ENCODE measurements at places on chromosomes 7 and 10.

GRCh38 chr10:63164166-63164623 lies 31.1 kb downstream of the NRBF2 start:
- no peak for DNase-seq

DNA sequence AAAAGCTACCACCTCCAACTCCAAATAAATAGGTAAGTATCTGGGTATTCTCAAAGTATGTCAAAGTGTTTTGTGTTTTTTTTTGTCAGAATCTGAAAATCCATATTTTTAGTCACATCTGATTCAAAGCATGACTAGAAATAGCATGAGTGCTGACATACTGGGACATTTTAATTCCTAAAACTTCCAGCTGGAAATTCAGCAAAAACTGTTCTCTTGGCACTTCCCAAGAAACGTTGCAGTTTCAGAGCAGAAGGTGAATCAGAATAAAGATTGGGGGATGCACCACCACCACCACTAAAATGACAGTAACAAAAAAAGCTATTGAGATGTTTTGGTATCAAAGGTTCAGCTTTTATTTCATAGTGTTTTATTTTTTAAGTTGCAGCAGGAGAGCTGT lies 724.6 kb upstream of the CELF2 start:
- no peak for DNase-seq

GRCh38 chr10:23198940-23199767 lies 7.0 kb downstream of the PTF1A start:
- no peak for DNase-seq

DNA sequence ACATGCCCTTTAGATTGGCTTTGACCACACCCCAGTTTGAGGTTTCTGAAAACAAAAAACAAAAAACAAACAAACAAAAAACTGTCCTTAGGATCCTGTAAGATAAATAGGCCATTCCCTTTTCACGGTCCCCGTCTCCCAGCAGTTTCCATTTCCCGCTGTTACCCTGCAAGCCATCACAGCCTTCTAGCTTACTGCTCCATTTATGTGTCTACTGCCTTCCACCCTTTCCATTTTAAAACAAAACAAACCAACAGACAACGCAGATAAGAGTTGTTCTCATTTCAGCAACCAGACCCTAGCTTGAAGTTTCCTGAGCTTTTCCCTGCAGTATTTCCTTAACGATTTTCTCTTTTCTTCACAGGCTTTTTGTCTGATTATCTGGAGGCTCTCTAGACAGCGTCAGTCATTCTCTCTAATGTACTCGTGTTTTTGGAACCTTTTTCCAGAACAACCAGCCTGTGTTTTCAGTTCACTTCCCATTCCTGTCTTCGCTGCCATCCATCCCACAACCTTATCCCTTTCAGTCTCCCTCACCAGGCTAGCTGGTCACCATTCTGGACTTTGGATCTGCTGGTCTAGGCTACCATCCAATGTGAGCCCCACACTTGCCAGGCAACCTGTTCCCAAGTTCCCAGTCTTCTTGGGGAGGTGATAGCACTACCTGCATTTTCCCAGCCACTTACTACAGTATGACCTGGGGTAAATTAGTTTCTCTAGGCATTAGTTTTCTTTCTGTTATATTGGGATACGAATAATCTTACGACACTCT lies 317.3 kb upstream of the FZD1 start:
- DNase-seq: no peak

- DNase-seq: no peak
Observed at GRCh38 chr10:133461027-133461426, 7.3 kb downstream of the SCART1 start.

- DNase-seq: no peak
Observed at GRCh38 chr10:69506834-69507713, 55.8 kb downstream of the TSPAN15 start.

DNA sequence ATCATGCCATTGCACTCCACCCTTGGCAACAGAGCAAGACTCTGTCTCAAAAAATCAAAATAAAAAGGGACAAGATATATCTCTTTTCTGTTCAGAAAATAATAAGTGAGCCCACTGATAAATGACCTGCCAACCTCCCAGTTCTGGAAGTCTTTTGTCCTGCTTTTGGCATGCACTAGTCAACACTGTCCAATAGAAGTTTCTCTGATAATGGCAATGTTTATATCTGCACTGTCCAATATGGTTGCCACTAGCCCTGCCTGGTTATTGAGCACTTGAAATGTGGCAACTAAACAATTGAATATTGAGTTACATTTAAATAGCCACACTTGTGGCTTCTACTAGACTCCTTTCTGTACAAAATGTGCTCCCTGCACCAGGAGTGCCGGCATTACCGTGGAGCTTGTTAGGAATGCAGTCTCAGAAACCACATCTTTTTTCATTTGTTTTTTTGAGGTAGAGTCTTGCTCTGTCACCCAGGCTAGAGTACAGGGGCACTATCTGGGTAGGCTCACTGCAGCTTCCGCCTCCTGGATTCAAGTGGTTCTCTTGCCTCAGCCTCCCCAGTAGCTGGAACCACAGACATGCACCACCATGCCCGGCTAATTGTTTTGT lies 229.7 kb downstream of the CACNB2 start:
- DNase-seq: no peak

DNA sequence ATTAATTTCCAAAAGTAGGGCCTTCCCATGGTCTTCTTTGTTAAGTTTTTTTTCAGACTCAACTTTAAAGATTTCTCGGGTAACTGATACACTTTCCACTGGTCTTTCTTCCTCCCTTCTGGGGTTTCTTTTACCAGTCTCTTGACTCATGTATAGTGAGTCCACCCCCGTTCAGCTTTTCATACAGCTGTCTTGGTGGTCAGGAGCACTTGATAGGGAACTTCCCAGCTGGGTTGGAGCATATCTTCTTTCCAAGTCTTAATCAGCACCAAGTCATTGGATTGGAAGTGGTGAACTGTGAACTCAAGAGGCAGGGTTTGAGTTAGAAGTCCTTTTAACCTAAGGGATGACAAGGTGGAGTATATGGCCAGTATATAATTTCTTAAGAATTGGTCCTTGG lies 29.2 kb upstream of the ELOVL3 start:
- DNase-seq: no peak

DNA sequence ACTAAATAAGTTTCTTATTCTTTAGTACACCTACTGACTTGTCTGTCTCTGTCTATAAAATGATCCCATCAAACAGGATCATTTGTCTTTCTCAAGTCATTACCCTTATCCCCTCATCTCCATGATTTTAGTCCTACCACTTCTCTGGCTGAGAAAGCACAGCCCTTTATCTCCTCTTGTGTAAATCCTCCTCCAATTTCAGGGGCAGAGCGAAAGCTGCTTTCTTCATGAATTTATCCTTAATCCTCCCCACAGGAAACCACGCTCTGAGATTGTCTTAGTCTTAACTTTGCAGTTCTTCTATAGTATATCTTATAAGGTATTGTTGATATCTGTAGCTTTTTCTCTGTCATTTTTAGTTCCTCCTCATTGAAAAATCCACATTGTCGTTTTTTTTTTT lies 239.7 kb upstream of the PLXDC2 start:
- DNase-seq: no peak

GRCh38 chr7:47714669-47715607 lies 133.0 kb upstream of the TNS3 start:
- no peak for DNase-seq

- no peak for DNase-seq
Observed at GRCh38 chr7:154931906-154932305, 71.0 kb downstream of the PAXIP1 start.

GRCh38 chr10:74842301-74842954 lies 16.0 kb downstream of the KAT6B start:
- no peak for DNase-seq

GRCh38 chr7:5406957-5407945 lies 16.4 kb downstream of the TNRC18 start:
- no peak for DNase-seq

- DNase-seq: no peak
Observed at GRCh38 chr7:55441002-55441401, 75.9 kb downstream of the LANCL2 start.

DNA sequence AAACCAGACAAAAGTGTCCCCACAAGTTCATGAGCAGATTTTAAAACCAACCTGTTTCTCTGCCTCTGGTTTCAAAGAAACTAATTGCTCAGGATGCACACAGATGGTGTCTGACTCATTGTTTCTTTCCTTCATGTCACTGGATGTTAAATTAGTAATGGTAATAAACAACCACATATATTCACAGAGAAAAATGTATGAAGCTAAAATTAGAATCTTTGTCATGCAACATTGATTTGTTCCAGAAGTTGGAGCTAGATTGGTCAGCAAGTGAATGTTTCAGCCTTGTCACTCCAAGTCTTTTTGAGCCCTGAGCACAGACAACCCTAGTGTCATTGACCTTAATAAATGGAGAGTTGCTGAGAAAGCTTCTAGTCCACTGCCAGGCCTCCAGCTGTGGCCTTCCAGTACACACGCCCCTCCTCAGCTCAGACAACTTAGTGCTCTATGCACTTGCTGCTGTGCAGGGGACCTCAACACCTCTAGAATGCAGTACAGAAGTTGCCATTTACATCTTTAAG lies 175.9 kb downstream of the CCDC71L start:
- DNase-seq: no peak

- DNase-seq: peak; percentile 3
Observed at GRCh38 chr10:11113156-11113555, 95.5 kb downstream of the CELF2 start.

DNA sequence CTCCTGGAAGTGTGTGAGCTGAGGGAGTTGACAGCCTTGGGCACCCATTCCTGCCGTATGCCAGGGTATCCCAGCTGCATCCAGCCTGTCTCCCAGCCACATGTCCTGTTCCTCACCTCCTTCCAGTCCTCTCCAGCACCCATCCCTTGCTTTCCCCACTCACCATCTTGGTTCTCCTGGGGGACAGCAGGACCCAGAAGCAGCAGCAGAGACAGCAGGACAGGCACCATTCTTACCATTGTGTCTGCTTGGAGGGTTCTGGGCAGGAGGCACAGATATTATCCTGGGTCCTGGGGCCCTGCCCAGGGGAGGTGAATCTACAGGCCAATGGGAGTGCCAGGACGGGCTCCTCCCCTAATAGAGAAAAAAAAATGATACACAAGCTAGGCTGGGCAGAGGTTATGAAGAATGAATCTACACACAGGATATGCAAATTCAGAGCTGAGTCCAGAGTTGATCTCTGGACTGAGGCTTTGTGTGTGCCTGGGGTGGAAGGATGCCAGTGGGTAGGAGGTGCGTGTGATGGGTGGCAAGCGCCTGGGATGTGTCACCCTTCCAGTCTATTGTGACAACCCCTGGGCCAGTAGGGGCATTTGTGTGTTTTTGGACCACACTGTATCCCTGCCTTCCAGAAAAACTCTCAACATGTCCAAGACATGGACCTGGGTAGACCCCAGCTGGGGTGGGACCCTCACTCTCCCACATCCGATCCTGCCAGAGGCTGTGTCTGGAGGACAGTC lies at the start of gene AZGP1:
Gene AZGP1, minus strand, starts transcription at position 250 of the 740 bp plus-strand sequence. Its CDS starts 11 bp downstream, at position 239.
- no peak for DNase-seq

DNA sequence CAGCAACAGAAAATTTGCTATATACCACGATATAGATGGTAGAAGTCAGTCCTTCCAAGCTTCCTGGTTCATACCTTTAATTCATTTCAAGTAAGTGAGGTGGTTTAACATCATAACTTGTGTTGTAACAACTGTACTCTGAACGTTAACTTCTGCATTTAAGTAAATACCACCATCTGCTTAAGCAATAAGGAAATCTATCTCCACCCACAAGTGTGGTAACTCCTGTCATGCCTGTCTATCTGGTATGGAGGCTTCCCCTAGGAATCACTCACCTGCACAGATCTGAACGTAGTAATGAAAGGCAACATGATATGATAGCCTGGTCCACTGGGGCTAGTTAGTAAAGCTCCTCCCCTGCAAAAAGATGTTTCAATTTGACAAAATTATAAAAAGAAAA lies 2.3 kb downstream of the ERLIN1 start:
- no peak for DNase-seq

GRCh38 chr10:125411724-125412123 lies 251.4 kb upstream of the CTBP2 start:
- no peak for DNase-seq

DNA sequence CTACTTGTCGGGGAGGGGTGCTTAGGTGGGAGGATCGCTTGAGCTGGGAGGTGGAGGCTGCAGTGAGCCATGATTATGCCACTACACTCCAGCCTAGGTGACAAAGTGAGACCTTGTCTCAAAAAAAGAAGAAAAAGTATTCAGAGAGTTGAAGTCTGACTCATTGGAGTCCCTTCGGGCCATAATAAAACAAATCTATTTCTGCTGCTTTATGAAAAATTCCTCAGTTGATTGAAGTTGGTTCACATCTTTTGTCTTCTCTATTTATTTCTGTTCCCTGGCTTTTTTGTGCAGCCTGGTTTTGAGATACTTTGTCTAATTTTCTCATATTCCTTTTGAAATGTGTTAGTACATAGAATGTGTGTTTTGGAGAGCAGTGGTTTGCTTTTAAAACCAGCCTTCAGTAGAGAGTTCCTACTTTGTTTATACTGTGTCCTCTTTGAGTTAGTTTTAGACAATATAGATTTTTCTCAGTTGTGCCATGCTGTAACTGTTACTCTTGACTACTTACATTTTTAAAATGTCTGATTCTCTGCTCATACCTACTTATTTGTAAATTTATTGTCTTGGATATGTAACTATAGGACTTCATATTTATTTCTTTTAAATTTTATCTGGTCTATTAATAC lies 36.7 kb downstream of the LUC7L2 start:
- DNase-seq: no peak

GRCh38 chr10:82572744-82573143 lies 697.8 kb downstream of the NRG3 start:
- no peak for DNase-seq

- no peak for DNase-seq
Observed at GRCh38 chr7:44440577-44441078, 49.8 kb downstream of the NUDCD3 start.

DNA sequence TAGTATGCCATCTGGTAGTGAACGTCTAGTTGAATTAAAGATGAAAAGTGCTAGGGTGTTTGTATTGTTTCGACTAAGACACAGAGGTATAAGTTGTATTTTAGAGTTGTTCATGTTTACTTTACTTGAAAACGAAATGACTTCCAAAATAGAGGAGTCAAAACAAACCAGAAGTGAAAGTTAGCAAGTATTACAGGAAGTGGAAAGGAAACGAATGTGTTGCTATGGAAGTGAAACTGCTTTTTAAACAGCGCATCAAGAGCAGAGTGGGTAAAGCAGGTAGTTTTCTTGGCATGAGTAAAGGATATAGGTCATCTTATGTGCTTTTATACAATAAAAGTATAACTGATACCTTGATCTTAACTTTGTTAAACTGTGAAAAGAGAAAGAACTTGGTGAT lies 20.0 kb upstream of the GALNTL5 start:
- no peak for DNase-seq

All from stimulated activated CD8-positive, alpha-beta memory T cell treated with anti-CD3 and anti-CD28 coated beads, Interleukin-4, amount 100 ng/mL, for 1 hour (primary cell).